HuH-7 (cell line): ENCODE measurements at places on chromosomes 6 and 20.
A peak's percentile ranks its signal among the peaks of the same experiment; 100 is the strongest.

DNA sequence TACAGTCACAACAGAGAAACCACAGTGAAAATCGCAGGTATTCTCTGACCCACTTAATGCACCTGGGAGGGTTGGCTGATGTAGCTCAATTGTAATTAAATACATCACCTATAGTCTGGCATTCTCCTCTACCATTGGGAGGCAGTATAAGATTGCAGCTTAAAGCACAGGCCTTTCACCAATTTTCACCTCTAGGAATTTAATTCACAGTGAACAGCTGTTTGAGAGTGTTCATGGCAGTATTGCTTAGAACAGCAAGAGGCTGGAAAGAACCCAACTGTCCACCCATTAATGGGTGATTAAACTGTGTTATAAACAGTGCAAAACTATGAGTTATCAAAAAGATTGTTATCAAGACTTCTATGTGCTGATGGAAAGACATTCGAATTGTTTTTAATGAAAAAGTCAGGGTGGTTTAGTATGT lies 2.0 kb downstream of the EDEM2 start:
- peak; percentile 84 for DNase-seq

- no peak for DNase-seq
Measured at GRCh38 chr6:26318459-26319404, 46.3 kb upstream of the BTN3A2 start.

DNA sequence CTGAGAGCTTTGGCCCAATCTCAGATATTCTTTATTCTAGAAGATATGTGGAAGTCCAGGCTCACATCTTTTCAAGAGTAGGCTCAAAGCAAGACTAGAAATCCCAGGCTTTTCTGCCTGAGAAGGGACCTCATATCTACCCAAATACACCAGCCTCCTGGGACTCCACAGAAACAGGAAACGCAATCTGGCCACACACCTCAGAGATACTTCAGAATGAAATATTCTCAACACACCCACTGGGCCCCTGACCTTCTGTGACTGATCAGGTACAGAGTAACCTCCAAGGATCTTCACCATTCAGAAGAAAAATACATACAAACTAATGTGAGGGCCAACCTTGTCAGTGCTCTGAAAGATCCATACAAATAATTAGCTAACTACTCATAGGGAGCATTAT lies 183.2 kb downstream of the HIVEP2 start:
- no peak for DNase-seq

DNA sequence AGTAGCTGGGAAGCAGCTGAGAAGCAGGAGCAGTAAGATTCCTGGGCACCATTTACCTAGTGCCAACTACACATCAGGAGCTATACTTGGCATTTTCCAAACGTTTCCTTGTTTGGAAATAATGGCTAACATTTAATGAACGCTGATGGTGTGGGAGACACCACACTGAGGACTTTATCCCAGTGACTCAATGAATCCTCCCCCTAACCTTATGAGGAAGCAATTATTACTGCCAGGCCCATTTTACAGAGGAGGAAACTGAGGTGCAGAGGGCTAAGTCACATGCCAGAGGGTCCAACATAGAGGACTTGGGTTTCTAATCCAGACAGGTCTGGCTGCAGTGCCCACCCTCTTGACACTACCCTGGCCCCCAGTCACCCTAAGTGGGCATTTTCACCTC lies 6.1 kb downstream of the PTGIS start:
- no peak for DNase-seq

- DNase-seq = no peak
Measured at GRCh38 chr6:55632953-55633352, 54.0 kb upstream of the HMGCLL1 start.

GRCh38 chr6:112252571-112253497 lies 1.5 kb downstream of the LAMA4 start:
- DNase-seq = no peak

DNA sequence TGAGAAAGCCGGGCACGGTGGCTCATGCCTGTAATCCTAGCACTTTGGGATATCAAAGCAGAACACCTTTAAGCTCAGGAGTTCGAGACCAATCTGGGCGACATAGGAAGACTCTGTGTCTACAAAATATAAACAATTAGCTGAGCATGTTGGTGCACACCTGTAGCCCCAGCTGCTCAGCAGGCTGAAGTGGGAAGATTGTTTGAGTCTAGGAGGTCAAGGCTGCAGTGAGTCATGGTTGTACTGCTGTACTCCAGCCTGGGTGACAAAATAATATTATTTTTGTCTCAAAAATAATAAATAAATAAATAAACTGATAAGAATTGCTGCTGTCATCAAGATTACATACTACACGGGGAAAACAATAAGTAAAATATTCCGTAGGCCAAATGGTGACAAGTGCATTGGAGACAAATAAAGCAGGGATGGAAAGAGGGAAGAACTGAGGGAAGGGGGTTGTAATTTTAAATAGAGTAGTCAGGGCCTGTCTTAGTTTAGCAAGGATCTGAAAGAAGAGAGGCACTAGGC lies 14.0 kb upstream of the TOP1 start:
- no peak for DNase-seq

DNA sequence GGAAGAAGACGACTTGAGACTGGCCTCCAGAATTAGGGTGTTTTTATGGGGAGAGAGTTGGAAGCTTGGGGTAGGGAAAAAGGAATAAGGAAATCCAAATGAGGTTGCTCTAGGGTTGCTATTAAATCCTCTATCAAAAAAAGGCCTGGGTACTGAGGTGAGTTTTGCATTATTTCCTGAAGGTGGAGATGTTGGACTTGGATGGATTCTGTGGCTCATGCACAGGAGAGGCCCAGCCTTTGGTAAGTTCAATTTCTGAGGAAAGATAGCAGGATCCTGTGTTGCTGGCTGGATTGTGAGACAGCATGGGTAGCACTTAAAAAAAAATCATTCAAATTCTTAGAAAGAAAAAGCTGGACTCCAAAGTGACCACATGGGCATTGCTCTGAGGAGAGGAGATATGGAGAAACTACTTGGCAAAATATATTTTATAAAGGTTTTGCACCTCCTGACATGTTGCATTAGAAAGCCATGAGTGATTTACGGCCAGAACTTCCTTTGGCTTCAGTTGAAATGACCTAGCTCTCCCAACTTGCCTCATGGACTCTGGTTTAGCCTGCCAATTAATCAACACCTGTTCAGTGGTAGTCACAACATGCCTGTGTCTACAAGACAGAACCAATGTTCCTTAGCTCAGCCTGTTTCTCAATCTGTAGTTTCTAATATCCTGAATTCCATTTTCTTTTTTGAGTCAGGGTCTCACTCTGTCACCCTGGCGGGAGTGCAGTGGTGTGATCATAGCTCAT lies 152.1 kb upstream of the RALGAPA2 start:
- DNase-seq = peak; percentile 52

DNA sequence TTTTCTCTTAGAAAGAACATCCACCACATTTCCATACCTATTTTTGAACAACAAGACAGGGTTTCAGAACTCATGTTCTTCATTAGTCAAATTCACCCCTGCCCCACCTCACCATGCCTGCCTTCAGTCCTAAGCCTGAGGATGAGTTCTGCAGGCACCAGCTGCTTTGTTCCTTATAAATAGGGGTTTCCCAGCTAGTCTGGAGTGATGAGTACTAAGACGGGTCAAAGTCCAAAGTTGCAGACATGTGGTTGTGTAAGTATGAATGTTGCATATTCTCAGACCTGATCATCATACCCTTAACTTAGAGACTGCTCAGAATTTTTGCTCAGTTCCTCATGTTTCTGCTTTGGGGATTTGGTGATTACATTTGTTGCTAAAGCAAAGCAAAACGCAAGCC lies 257.7 kb upstream of the CDYL start:
- no peak for DNase-seq

GRCh38 chr6:86856937-86857563 lies 80.3 kb upstream of the HTR1E start:
- DNase-seq = peak; percentile 8

DNA sequence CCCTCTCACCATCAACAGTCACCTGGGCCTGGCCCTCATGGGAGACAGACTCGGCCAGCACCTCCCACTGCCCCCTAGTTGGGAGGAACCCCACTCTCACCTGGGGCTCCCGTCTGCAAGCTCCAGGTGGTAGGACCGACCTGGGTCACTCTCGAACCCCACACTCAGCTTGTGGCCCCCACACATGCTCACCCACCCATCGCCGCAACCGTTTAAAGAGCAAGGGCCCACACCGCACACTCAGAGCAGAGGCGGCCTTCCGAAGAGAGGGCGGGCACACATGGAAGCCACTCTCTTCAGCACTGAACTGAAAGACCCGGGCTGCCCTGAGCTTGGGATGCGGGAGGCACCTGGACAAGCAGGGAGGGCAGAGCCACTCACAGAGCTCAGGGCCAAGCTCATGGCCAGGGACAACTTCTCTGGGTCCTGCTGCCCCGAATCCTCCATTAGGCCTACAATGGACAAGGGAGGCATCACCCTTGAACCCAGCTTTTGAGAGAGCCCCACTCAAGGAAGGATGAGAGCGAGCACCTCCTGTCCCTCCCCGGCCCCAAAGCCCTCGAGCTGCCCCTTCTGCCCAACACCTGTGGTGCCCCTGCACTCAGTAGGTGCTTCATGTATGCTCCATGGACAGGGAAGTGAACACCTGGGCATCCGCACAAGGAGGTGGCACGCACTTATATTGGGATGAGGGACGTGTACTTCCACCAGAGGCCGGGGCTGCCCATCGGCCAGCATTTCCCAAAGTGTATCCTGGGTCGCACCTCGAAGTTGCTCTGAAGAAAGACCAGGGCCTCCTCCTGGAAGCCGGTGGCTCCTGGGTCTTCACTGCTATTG lies 50.4 kb downstream of the YTHDF1 start:
- DNase-seq = no peak

DNA sequence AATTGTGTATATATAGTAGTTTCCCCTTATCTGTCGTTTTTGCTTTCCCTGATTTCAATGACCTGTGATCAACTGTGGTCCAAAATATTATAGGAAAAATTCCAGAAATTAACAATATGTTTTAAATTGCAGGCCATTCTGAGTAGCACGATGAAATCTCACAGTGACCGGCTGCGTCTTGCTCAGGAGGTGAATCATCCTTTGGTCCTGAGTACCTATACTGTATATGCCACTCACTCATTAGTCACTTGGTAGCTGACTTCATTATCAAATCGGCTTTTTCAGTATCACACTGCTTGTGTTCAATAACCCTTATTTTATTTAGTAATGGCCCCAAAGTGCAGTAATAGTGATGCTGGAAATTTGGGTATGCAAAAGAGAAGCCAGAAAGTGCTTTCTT lies 728.3 kb upstream of the EYS start:
- no peak for DNase-seq

DNA sequence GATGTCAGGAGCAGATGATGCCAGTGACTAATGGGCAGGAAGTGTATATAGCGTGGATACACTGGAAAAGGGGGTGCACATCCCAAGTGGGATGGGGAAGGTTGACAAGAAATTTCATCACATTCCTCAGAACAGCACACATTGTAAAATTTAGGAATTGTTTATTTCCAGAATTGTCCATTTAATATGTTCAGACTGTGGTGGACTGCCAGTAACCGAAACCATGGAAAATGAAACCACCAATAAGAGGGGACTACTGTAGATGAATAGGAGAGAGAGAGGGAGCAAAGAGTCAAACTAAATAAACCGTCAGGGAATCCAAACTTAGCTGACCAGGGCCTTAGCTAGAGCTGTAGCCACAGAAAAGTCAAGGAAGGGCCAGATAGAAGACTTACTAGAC lies 164.4 kb upstream of the PRDM1 start:
- DNase-seq = no peak

DNA sequence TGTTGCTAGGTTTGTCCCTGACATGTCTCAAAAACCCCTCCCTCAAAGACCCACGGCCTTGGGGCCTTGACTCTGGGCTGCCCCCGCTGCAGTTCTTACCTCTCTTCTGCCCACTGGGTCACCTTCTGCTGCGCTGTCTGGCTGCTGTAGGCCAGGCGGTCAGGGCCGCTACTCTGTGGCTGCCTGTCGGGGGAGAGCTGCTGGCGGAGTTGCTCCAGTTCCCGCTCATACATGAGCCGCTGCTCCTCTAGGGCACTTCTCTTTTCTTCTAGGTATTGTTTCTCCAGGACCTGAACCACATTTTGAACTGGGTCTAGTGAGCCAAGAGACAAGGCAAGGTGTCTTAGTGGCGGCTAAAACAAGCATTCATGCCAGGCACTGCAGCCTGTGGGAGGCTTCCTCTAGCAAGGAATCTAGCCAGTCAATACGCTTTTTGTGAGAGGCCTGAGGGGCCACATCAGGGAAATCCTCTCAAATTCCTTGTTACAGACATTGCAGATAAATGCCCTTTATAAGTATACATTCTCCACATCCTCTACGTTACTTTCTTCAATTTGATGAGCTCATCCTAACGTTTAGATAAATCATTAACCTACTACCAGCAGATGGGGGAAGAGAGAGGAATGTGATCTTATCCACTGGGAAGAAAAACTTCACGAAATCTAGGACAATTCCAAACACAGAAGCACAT lies 110.3 kb upstream of the NUP153 start:
- peak; percentile 6 for DNase-seq

GRCh38 chr6:168838037-168838399 lies 397.0 kb downstream of the SMOC2 start:
- no peak for DNase-seq

DNA sequence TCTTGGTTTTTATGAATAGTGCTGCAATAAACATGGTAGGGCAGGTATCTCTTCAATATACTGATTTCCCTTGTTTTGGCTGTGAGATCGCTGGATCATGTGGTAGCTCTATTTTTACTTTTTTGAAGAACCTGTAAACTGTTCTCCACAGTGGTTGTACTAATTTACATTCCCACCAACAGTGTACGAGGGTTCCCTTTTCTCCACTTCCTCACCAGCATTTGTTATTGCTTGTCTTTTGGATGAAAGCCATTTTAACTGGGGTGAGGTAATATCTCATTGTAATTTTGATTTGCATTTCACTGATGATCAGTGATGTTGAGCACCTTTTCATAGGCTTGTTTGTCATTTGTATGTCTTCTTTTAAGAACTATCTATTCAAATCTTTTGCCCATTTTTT lies 8.0 kb upstream of the ARG1 start:
- DNase-seq = no peak

DNA sequence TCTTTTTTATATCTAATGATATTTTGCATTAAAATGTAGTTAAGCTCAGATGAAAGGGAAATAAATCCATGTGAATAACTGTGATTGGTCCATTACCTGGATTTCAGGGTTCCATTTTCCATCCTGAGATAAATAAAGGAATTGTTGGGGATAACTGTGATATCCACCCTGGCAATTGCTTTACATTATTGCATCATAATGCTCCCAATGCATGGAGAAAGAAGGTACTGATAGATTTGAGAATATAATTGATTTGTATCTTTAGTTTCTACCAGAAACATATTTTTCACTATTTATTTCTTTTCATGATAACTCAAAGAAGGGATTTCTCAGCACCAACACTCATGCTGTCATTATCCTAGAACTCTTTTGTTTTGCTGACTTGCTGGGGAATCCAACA lies 102.0 kb upstream of the KCNQ5 start:
- no peak for DNase-seq
